Pons (tissue), 1 donor: ENCODE measurements at places on chromosomes 1 and 21.

GRCh38 chr1:75426688-75427087 lies 184.2 kb downstream of the SLC44A5 start:
- DNase-seq: no peak

GRCh38 chr1:244599937-244600350 lies 53.0 kb upstream of the DESI2 start:
- no peak for DNase-seq

GRCh38 chr21:34018910-34019309 lies 54.5 kb upstream of the MRPS6 start:
- DNase-seq: no peak

- no peak for DNase-seq
Measured at GRCh38 chr1:53971718-53972117, 25.6 kb downstream of the LRRC42 start.

- DNase-seq: no peak
Measured at GRCh38 chr1:42941640-42942330, 16.9 kb downstream of the SLC2A1 start.

DNA sequence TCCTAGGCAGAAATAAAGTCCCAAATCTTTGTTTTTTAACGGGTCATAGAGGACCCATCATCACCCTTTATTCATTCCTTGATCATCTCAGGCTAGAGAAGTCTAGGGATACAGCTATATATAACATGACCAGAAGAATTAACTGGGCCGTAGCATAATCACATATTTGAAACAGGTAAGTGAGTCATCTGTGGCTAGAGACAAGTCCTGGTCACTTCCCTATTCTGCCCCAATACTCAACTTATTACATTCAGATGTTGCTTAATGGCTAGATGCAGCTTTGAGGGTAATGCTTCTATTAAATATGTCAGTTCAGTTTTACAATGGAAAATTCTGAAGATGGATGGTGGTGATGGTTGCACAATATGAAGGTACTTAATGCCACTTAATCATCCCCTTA lies 47.0 kb downstream of the EXO1 start:
- DNase-seq: no peak

- no peak for DNase-seq
Measured at GRCh38 chr1:157176591-157177121, 38.5 kb upstream of the ETV3 start.

DNA sequence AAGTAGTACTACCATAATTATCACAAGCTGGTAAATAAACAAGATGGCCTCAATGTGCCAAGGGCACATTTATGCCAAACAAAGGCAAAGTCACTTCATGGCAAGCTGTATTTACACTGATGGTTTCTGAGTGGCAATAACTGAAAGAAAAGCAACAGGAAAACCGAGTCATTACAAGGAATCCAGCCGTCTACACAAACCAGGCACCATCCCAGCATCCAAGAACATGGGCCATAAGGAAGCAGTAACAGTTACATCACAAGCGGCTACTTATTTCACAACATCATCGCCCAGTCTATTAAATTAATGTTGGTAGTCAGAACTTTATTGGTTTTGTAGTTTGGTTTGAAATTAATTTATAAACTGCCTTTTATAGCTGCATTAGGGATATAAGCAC lies 214.2 kb downstream of the RERE start:
- DNase-seq: no peak

- DNase-seq: no peak
Measured at GRCh38 chr21:45821315-45821962, 160.1 kb upstream of the COL6A1 start.

- DNase-seq: no peak
Measured at GRCh38 chr1:163195728-163196448, 6.8 kb downstream of the RGS5 start.

DNA sequence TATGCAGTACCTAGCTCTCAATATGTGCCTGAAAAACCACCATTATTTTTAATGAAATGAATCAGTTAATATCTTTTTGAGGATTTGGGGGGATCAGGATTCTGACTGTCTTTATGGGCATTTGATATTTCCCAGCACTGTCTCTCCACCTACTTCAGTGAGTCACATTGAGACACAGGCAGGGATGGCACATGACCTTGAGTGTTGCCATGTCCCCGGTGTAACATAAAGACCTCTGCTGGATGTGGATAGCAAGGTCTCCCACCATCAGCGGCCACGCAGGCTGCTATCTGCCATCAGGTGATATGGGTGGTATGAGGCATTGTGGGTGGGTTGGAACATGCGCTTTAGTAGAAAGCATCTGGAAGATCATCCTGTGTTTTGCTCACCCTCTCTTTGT lies 103.2 kb downstream of the RGL1 start:
- DNase-seq: no peak

GRCh38 chr1:175353066-175353465 lies 160.5 kb upstream of the KIAA0040 start:
- DNase-seq: no peak

DNA sequence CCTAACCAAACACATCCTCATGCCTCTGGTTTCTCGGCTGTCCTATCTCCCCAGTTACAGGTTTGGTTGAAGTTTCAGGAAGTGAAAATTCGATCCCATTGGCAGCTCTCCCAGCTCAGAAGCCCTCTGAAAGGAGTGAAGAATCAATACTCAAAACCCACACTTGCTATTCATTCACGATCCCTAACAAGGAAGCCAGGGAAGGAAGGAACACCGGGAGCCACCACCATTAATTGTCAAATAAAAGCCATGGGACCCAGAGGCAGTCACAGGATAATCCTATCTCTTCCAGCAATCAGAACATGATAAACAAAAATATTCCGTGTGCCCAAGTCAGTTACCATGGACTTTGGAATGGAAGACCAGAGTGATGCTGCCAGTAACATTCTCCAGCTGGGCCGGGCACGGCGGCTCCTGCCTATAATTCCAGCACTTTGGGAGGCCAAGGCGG lies 7.0 kb downstream of the TMPRSS2 start:
- DNase-seq: no peak

DNA sequence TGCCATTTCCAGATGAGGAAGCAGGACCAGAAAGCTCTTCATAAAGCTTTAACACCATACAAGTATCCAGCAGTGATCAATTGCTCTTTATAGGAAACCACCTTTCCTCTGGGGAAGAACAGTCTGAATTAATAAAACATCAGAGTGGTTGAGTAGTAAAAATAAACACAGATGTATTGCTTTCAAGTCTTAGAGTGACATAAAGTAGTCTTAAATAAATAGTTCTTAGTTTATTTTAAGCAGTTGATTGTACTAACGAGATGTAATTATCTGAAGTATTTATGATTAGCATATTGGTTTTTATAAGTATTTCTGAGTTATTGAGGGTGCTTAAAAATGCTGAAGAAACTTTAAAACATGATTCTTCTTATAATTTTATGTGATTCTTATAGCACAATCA lies 67.0 kb downstream of the PRKAA2 start:
- no peak for DNase-seq

GRCh38 chr21:37623689-37624088 lies 257.1 kb downstream of the DYRK1A start:
- DNase-seq: no peak

GRCh38 chr1:29521811-29522580 lies 285.7 kb downstream of the PTPRU start:
- DNase-seq: no peak

GRCh38 chr1:243440406-243440805 lies 184.6 kb downstream of the SDCCAG8 start:
- no peak for DNase-seq

GRCh38 chr21:20617130-20617529 lies 381.1 kb upstream of the NCAM2 start:
- no peak for DNase-seq

GRCh38 chr1:50766688-50767087 lies 193.4 kb downstream of the FAF1 start:
- DNase-seq: no peak

DNA sequence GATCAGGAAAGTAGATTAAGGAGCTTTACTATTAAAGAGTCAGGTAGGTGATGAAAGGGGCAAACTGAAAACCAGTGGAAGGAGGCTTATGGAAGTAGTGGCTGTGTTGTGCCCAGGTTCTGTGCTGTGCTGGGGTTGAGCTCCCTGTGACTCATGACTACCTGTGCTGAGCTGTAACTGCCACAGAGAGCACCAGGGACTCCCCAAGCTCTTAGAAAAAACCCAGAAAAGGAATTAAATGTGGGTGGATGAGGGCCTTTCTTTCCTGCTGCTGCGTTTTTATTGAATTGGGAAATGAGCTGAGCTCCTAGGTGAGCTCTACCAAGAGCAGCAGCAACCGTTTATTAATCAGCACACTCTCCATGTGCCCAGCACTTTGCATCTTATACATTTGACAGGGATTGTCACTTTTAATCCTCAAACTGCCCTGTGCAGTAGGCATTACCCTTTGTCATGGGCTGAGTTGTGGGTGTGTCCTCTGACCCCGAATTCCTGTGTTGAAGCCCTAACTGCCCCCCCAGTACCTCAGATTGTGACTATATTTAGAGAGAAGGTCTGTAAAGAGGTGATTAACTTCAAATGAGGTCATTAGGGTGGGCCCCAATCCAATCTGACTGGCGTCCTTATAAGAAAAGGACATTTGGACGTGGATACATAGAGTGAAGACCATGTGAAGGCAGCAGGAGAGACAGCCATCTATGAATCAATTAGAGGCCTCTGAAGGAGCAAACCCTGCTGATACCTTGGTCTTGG lies 65.4 kb downstream of the AK4 start:
- DNase-seq: no peak

DNA sequence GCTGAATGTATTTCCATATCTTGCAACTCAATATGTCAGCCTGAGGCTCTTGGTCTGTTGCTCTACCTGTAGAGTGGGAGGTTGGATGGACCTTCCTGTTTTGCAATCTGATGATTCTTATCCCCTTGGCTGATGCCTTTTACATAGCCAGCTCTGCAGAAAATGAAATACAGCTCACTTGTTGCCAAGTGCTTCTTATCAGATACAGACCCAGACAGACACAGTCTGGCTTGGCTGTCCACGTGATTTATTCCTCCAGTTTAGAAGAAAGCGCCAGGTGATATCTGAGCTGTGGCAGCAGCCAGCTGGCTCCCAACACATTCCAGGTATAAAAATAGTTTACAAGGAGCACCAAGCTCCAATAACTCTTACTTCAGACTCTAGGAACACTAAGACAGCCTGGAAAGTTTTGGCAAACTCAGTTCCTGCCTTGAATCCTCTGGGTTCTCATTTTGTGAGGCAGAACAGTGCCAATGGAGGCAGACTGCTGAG lies 479.2 kb upstream of the USP24 start:
- no peak for DNase-seq

GRCh38 chr1:55374801-55375616 lies 159.8 kb upstream of the USP24 start:
- peak; percentile 98 for DNase-seq

- peak; percentile 30 for DNase-seq
Measured at GRCh38 chr21:30579346-30579745, 10.9 kb downstream of the KRTAP22-2 start.

DNA sequence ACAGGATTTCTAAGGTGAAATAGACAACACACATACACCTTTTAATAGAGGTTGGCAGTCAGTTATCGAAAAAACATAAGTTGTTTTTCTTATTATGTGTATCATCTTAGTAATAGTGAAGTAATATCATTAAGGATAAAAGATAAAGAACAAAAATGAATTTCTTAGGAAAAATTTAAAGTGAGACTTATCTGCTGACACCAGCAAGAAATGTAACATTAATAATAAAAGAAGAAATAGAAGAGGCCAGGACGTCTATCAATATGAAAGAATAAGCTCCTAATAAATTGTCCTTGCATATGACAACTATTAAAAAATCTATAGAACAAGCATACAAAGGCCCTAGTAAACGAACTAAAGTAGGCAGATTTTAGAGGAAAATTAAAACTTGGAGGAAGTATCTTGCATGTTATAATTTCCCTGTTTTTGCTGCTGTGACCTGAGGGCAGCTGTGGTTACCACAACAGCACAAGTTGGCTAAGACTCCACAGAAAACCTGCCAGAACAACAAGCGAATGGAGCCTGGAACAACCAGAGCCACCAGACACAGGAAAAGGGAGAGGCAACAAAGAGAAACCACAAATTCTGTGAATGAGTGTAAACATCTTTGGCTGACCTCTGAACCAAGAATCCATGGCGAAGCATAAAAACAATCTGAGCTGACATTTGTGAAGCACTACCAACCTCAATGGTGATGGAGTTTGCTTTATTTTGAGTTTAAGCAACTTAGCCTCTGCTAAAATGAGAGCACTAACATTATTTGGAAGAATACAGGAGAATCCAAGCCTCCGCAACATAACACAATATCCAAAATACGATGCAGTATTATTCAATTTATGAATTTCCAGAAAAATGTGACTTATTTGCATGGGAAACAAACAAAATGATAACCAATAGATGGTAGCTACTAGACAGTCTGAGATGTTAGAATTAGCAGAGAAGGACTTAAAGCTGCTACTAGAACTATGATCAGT lies 207.5 kb downstream of the KCNT2 start:
- no peak for DNase-seq

DNA sequence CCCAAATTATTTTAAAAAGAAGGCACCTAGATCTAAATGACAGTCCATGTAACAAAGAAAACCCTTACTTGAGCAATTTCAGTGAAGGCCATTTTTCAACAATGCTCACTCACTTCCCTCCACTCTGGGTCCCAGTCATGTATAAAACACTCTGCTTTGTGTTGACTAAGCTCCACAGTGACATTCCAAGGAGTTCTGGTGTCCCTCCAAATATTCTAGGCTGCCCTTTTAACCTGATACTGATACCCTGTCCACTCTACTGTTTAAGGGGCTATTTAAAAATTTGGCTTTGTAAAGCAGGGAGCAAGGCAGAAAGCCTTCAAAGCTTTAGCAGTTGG lies 73.6 kb downstream of the GNG12 start:
- no peak for DNase-seq

DNA sequence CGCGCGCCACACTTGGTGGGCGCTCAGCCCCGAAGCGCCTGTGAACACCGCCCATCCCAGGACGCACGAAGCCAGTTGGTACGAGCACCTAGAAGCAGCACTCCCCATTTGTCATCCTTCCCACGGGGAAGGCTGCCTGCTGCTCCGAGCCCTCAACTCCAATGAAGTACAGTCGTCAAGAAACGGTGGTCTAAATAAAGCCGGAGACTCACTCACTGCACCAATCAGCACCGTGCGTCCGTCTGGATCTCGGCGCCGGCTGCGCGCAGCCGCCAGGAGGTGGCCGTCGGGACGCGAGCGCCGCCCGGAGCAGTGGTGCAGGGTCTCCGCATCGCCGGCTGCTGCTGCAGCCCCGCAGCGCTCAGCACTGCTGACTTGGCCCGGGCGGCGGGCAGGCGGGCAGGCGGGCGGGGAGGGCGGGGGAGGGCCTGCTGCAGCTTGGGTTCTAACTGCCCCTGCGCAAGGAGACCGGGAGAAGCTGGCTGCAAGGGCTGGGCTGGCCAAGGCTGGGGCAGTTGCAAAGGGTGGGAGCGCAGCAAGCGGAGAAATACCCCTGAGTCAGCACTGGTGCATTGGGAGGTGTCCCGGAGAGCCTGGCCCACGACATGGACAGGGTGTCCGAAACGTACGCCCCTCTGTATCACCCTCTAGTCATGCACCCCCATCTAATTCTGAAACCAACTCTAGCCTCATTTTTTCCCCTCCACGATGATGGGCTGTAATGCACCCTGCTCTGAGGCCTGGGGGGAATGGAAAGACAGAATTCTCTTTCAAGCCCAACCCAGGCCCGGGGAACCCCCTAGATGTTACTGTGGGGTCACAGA lies 35.8 kb upstream of the H6PD start:
- DNase-seq: no peak

GRCh38 chr1:48246727-48247126 lies 24.2 kb downstream of the SLC5A9 start:
- DNase-seq: peak; percentile 53
